ENCODE measurements at places on chromosomes 7 and 10.

GRCh38 chr10:63083904-63084689, 49.0 kb upstream of the NRBF2 start:
- no peak for DNase-seq

GRCh38 chr7:108027239-108027638, 24.3 kb upstream of the LAMB1 start:
- DNase-seq = no peak

GRCh38 chr10:71234004-71234894, 21.9 kb downstream of the UNC5B start:
- no peak for DNase-seq

GRCh38 chr7:119982884-119983283, 290.1 kb upstream of the KCND2 start:
- no peak for DNase-seq

DNA sequence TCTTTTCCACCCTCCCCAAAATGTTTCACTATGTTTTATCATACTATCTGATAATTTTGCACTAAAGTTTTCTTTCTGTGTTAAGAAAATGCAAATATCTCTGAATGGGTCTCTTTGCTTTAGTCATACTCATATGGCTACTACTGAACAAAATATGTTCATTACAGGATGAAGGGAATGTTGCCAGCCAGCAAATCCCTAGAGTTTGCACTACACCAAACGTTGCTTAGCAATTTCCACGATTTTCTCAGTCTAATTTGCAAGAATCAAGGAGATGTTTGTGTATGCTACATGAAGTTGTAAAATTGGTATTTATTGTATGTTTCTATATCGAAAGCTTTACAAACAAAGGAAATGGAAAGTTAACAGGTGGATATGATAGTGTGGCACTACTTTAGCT, 10.6 kb upstream of the MAGI2 start:
- DNase-seq = no peak

DNA sequence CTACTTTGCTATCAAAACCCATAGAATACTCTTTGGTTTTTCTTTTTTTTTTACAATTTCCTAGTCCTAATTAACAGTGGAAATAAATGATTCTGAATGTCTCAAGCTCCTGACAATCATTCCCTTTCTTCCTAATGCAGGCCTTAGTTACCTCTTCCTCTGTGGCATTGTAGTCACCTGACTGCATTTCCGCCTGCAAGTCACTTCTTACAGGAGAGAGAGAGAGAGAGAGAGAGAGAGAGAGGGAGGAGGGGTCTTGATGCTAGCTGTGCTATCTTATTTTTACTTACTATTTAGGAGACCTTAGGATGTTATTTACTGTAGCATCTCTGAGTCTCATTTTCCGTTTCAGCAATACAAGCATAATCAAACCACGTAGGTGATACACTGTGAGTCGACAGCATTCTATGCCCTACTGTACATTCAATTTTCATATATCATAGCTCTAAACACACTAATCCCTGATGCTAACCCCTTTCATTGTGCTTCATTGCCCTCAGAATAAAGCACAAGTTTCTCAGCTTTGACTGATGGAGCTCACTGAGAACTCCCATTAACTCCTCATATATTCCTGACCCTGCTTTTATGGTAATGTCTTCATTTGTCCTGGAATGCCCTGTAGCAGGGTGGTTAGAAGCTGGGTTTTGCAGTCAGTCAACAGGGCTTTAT, 1237.3 kb downstream of the XPNPEP1 start:
- DNase-seq = no peak

DNA sequence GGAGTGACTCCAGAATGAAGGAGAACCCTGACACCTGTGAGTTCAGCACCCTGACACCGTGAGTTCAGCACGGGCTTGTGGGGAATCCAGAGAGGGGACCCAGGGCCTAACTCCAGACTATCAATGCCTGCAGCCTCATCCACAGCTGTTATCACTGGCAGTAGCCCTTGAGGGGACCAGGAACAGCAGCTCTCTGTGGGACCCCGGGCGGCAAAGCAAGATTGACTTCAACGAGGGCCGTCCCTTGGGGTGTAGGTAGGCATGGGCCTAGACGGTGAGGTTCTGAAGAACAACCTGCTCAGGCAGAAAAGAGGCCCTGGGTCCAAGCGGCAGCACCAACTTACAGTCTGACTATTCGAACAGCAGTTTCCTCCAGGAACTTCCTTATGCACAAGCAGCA, 8.9 kb downstream of the GRID1 start:
- no peak for DNase-seq

GRCh38 chr10:102460836-102461186, 9.5 kb upstream of the C10orf95 start:
- no peak for DNase-seq

DNA sequence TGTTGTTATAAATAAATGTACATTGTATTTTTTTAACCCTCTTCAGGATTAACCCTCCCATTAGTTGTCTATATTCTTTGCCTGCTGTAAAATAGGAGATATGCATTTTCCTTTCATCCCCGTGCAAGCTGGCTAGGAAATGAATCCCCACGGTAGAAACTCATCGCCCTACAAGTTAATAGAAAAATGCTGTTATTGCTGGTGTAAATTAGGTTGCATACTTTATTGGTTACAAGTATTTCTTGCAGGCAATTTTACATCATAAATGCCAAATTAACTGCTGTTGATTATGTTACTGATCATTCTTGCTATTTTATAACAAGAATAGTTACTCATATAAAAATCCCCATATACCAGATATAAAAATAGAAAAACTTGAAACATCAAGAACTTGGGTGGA, 454.2 kb upstream of the KLF6 start:
- DNase-seq = no peak

DNA sequence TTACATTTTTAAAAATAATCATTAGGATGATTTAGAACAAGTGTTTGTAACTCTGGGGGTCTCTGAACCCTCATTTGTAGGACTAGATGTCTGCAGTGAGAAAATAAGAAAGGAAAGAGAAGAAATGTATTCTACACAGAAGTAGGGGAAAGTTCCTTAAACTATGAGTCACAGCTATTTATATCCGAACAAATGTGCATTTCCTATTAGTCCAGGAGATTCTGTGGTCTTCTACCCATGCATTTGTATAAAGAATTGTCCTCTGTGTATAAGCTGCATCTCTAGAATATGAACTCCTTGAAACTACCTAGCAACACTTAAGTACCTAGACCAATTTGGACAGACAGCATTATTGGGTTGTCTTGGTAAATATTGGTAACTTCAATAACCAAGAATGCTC, 15.9 kb upstream of the CD36 start:
- no peak for DNase-seq

DNA sequence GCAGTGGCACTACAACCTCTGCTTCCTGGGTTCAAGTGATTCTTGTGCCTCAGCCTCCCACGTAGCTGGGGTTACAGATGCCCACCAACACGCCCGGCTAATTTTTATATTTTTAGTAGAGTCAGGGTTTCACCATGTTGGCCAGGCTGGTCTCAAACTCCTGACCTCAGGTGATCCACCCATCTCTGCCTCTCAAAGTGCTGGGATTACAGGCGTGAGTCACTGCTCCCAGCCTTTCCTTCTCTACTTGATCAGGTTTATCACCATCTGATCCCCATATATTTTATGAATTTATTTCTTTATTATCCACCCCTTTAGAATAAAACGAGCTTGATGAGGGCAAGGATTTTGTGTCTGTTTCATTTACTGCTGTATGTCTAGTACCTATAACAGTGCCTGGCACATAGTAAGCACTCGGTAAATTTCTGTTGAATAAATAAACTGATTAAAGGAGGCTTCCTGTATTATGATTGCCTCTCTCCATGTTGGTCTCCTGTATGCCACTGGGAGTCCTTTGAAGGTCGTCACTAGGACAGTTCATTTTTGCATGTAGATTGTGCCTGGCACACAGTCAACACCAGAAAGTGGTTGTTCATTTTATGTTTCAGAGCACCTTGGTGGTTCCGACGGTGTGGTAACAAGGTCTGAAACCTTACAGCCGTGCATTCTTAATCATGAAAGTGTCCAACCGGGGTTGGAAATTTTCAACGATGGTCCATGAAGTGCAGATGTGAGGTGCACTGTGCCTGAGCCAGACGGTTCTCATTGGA, 9.6 kb upstream of the EIF3A start:
- DNase-seq = no peak

DNA sequence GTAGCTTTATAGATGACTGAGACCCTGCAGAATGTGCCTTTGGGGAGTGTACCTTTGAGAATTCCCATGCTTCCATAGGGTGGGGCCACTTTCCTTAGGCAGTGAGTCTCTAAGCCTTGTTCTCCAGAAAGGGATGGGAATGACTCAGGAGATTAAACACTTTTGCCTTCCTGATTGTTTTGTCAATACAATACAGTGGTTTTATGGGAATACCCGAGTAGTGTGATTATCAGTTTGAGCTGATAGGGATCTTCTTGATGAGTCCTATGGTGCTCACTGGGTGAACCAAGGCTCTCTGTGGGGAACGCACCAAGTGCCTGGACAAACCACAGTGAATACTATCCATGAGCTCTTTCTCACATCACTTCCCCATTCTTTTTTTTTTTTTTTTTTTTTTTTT, 6.3 kb downstream of the MYOF start:
- no peak for DNase-seq

- DNase-seq = no peak
These were observed 83.1 kb downstream of the GRK5 start for GRCh38 chr10:119290301-119291048.

GRCh38 chr10:114576132-114576487, 82.0 kb downstream of the ABLIM1 start:
- no peak for DNase-seq

GRCh38 chr7:21702303-21702702, 159.5 kb downstream of the DNAH11 start:
- DNase-seq = no peak

- no peak for DNase-seq
These were observed 4.2 kb upstream of the HOXA10 start for GRCh38 chr7:27178366-27178765.

- no peak for DNase-seq
These were observed 68.8 kb upstream of the ABLIM1 start for GRCh38 chr10:114726820-114727271.

DNA sequence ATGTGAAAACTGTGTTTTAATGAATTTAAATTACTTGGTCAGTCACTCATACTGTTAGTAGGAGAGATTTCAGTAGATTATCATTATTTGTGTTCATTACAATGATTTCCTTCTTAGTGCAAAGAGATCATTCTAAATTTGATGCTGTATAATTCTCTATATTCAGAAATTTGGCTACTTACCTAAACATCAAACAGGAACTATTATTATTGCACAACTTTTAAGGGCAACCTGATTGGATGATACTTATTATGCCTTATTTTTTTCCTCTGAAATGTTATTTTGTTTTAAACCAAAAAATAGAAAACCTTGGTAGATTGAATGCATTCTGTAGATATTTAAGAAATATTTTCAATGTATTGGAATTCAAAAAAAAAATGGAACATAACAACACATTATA, 436.4 kb upstream of the PCDH15 start:
- DNase-seq = no peak

- no peak for DNase-seq
These were observed 96.1 kb downstream of the ZNF277 start for GRCh38 chr7:112302566-112302965.

DNA sequence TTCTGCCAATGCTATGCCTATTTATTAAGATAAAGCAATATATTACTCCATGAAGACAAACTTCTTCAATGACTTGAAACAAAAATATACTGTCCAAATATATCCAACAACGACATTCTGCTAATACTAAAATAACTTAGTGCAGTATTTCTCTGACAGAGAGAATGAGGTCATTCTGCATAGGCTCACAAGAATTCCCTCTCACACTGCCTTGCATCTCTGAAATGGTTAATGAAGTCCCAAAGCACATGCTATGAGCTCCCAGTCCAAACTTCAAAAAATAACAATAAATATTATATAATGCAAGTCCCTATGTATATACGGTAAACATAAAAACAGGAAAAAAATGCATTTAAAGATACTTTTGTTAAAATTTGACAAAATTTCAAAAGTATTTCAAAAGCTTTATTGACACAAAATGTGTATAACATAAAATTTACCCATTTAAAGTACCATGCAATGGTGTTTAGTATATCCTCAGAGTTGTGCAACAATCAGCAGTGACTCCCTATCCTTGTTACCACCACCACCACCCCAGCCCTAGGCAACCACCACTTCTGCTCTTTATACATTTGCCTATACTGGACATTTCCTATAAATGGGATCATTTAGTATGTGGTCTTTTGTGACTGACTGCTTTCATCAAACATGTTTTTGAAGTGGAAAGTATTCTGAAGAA, 27.6 kb downstream of the CHCHD3 start:
- no peak for DNase-seq

DNA sequence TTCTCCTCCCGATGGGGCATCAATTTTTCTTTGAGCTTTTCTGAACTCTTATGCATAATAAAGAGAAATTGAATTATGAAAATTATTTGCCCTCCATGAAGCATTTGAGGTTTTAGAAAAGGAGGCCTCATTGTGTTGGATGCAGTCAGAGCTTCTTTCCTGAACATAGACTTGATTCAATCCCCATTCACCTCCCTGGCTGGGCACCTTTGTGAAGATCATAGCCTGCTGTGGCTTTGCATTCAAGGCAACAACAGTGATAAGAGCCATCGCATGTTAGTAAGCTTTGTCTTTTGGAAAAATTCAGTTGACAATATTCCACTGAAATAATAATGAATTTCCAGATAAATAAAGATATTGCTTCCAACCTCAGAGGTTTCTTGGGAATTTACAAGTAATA, 87.1 kb downstream of the TRIL start:
- DNase-seq = no peak

DNA sequence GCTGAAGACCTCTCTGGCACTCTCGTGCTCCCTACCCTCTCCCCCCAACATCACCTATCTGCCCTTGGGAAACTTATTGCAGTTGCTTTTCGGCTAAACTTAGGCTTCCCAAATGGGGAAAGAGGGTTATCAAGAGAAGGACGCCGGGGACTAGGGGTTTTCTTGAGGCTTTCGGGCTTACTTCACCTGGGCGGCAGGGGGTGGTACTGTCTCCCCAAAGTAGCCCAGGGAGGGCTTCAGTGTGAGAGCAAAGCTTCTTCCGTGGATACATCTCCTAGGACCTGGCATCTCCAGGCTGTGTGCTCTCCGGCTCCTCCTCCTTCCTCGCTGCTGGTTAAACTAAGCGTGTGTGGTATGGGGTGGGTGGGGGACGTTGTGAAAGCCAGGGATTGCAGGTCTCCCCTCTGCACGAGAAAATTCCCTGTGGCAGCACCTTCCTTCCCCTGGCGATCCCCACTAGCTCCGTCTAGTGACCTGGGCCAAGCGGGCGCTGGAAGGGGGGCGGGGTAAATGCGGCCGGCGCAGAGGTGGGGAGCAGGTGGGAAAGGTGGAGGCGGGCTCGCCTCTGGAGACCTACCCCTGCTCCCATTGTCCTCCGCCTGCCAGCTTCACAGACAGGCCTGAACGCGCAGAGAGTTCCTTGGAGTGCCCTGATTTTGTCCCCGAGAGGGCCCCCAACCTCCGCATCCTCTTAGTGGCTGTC, 1.1 kb downstream of the PLXDC2 start:
- no peak for DNase-seq

GRCh38 chr7:133753513-133753912, 373.6 kb upstream of the LRGUK start:
- DNase-seq = no peak

All from stimulated activated CD8-positive, alpha-beta memory T cell treated with anti-CD3 and anti-CD28 coated beads, Interleukin-4, amount 100 ng/mL, for 4 hours (primary cell).